ENCODE measurements at places on chromosomes 7 and 10.
A peak's percentile ranks its signal among the peaks of the same experiment; 100 is the strongest.

DNA sequence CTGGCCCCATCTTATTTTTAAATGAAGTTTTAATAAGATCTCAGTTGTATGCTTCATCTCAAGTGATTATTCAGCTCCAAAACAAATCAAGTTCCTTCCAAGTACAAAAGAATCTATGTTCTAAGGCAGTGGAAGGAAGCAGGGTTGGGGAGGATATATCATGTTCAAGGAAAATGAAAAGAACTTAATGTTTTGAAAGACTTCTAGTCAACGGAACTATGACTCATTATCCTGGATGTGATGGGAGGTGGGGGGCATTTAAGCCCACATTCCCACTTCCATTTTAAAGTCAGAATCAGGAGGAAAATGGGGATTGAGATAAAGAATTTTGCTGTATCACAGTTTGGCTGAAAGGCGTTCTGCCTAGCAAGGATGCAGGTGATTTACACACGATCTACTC lies 59.4 kb downstream of the FANK1 start:
- no peak for DNase-seq

GRCh38 chr10:49328401-49329145 lies 29.6 kb downstream of the C10orf71 start:
- DNase-seq = no peak

GRCh38 chr10:59499460-59499859 lies 137.1 kb upstream of the FAM13C start:
- no peak for DNase-seq

DNA sequence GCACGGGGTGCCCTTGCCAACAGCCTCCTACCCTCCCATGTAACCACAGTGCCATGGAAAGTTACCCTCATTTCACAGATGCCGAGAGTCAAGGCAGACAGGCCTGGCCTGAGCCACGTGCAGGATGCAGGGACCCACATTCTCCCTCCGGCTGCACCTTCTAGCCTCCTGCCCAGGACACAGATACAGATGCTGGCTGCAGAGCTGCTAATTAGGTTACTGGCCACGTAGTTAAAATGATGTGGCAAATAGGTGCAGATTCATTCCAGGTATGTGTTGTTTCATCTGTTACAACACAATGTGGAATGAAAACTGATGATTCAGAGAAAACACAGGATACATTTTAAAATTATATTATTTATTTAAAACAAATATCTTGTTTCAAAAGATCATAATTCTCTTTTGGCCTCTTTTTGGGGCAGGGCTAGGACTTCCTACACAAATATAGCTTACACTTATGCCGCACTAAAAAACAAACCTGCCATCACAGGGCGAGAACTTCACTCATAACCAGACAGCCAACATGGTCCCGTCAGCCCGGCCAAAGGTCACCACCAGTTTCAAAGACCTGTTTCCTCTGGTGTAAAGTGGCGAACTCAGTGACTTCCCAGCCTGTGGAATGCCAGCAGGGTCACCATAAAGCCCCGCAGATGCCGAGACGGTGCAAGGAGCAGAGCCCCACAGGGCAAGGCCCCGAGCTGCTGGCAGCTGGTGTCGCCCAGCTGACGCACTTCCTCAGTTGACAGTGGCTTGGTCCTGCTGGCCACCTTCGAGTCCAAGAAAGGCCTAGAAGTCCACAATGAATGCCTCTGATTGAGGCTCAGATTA lies 83.5 kb downstream of the TNS3 start:
- no peak for DNase-seq

GRCh38 chr7:96127746-96128145 lies 194.2 kb downstream of the SLC25A13 start:
- DNase-seq = no peak

- DNase-seq = no peak
Observed at GRCh38 chr7:38600741-38601140, 30.4 kb downstream of the AMPH start.

- DNase-seq = no peak
Observed at GRCh38 chr7:79786187-79786586, 332.7 kb upstream of the MAGI2 start.

- no peak for DNase-seq
Observed at GRCh38 chr7:105639667-105640493, 58.6 kb upstream of the EFCAB10 start.

GRCh38 chr7:16526742-16527540 lies at the start of gene LRRC72:
Gene LRRC72 (plus strand): TSS chr7:16526825. CDS start chr7:16526953, 128 bp downstream.
- no peak for DNase-seq

GRCh38 chr10:95818010-95818409 lies 62.0 kb downstream of the ENTPD1 start:
- DNase-seq = no peak

- no peak for DNase-seq
Observed at GRCh38 chr7:98681951-98682350, 64.9 kb downstream of the NPTX2 start.

DNA sequence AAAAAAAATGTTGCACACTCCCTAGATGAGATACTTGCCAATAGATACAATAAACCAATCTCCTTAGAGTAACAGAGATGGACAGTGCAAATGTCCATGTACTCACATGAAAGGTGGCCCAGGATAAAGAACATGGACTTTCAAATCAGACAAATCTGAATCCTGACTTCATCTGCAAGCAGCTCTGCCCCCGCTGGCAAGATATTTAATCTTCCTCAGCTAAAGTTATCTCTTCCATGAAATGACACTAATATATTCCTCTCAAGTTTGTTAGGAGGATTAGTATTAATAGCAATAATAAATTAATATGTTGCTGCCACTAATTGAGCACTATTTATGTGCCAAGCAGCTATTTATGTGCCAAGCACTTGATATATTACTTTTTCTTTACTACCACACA lies 148.6 kb upstream of the YAE1 start:
- no peak for DNase-seq

DNA sequence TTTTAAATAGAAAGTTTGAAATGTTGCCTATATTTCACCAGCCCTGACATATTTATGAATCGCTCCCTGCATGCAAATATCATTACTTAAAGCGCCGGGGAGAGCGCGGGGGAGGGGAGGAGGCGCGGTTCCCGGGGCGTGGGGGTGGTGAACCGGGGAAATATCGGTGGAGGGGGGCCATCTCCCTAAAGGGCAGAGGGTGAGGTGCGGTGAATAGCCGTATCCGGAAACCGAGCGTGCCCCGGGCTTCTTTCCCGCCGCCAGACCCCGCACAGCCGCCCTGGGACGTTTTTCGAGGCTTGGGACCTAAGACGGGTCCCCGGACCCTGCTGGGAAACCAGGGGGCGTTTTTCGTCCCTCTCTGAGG lies 6.9 kb upstream of the ZNF503 start:
- no peak for DNase-seq

GRCh38 chr7:91412298-91412697 lies 148.1 kb downstream of the FZD1 start:
- DNase-seq = no peak

DNA sequence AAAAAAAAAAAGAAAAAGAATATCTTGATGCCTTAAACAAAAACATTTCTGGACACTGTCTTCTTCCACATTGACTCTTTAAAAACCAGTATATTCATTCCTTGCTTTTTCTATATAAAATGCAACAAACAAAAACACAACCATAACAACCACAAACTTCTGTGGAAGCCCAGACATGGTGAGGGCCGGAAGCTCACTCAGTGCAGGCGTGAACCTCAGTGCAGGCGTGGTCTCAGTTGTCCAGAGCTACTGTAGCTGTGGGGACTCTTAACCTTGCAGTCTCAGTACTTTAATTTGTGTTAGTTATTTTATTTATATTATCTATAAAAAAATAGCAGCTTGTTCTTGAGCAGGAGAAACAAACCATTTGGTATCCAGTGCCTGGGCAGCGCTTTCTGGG lies 131.8 kb downstream of the DOCK1 start:
- DNase-seq = no peak

GRCh38 chr10:48906841-48907240 lies 32.8 kb downstream of the LRRC18 start:
- no peak for DNase-seq

DNA sequence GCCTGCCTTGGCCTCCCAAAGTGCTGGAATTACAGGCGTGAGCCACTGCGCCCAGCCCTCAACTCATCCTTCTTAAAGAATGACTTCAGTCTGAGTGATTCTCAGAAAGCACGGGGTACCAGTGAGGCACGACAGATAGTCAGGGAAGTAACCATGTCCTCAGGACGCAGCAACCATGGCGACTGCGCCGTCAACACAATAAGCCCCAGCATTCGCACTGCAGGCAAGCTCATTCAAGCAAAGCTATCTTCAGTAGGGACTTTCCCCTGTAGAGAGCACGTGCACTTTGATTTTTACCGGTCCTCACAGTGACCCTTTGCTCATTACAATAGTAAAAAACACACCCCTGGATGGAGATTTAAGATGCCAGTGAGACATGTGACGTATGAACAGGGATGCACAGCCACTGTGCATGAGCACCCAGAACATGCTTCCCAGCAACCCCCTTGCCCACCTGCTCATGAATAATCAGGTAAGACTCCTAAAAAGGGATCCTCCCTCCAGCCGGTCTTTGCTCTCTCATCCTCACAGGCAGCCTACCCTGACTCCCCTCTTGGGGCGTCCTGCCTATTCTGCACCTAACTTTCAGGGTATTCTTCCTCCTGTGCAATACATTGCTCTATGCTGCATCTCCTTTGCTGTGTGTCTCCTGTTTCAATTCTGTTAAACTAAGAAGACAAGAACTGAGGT lies 9.1 kb downstream of the WDR86 start:
- DNase-seq = no peak

GRCh38 chr7:23532490-23533237 lies 883 bp upstream of the TRA2A start:
- no peak for DNase-seq

DNA sequence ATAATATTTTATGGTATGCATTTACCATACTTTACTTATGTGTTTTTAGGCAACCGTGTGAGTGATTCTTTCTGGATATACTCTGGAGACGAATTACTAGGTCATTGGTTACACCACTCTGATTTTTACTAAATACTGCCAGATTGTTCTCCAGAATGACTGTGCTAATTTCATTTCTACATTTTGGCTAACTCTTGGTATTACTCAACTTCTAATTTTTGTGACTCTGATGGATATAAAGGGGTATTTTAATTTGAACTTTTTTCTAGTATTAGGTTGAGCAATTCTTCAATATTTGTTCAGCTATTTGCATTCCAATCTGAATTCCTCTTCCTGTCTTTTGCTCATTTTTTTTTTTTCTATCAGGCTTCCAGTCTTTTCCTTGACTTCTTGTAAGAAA lies 223.6 kb downstream of the MDFIC start:
- no peak for DNase-seq

- no peak for DNase-seq
Observed at GRCh38 chr10:29063806-29064644, 224.8 kb upstream of the LYZL1 start.

DNA sequence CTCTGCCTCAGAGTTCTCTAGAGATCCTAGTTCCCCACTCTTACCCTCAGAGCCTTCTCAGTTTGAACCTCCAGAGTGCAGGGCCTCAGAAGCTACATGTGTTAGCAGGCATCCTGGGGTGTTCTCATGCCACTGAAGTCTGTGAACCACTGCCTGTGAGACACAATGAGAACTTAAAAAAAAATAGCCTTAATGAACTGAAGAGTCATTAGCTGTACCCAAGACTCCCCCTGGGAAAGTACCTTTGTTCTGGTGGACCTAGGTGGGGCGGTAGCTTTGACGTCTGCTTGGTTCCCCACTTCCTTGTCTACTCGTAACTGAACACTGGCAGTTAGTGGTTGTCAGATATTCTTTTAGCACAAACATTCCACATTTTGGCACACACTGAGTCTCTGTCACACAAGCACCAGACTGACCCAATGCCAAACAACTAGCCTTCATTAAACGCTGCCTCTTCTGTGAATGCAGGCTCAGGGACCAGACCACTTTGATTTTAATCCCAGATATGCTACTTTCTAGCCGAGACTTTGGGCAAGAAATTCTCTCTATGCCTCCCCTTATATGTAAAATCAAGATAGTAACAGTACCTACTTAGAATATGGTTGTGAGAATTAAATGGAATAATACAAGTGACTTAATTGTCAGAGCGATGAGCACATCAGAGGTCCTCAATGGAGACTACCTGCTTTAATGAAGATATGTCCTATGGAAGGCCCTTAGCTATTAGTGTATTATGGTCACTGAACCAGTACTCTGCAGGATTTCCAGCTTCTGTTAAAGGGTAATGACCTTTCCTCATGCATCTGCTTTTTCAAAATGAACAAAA lies 75.3 kb upstream of the CC2D2B start:
- peak; percentile 39 for DNase-seq

GRCh38 chr7:78530351-78530750 lies 731.8 kb downstream of the PHTF2 start:
- DNase-seq = no peak

- no peak for DNase-seq
Observed at GRCh38 chr7:2497500-2498336, 21.5 kb upstream of the GRIFIN start.

DNA sequence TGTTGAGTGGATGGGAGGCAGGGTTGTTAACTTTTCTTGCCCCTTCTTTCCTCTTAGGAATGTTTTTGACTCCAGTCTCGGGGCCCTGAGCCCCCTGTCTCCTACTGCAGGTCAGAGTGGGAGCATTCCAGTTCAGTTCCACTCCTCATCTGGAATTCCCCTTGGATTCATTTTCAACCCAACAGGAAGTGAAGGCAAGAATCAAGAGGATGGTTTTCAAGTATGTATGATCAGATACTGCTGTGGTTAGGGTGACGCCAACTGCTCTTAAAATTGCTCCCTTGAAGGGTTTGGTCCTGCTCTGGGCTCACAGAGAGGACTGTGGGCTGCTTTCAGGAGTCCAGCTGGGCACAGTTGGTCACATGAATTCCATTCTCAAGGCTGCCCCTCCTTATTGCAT lies 22.0 kb downstream of the VWA2 start:
- DNase-seq = no peak

DNA sequence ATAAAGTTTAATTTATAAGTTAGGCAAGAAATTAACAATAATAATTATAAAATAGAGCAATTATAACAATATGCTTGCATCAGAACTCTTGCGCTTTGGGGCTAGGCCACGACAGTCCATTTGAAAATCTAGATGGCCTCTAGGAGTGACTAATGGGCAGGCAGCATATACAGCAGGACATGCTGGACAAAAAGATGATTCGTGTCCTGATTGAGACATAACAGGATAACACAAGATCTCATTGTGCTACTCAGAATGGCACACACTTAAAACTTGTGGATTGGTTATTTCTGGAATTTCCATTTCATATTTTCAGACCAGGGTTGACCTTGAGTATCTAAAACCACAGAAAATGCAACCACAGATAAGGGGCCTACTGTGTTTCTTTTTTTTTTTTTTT lies 27.5 kb downstream of the CTNNA3 start:
- DNase-seq = no peak

DNA sequence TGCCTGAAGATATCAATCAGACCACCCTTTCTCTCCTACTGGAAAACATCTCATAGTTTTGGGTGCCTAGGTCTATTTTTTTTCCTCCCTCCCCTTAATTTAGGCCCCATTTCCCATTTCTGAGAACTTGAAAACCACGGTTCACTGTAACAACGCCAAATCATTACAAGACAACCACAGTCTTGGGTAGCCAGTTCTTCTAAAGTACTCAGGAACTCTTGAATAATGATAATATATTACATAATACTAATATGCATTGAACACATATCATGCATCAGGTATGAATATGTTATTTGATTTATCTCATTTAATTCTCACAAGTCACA lies 185.1 kb upstream of the ADO start:
- DNase-seq = no peak

Measured in activated CD8-positive, alpha-beta memory T cell treated with anti-CD3 and anti-CD28 coated beads, Interleukin-2, amount 50 U/mL, for 4 hours (primary cell).